Cortex of kidney (tissue), 1 donor: ENCODE measurements at places on chromosomes 6 and 20.

- no peak for DNase-seq
Observed at GRCh38 chr6:22141241-22141745, 155.5 kb downstream of the PRL start.

DNA sequence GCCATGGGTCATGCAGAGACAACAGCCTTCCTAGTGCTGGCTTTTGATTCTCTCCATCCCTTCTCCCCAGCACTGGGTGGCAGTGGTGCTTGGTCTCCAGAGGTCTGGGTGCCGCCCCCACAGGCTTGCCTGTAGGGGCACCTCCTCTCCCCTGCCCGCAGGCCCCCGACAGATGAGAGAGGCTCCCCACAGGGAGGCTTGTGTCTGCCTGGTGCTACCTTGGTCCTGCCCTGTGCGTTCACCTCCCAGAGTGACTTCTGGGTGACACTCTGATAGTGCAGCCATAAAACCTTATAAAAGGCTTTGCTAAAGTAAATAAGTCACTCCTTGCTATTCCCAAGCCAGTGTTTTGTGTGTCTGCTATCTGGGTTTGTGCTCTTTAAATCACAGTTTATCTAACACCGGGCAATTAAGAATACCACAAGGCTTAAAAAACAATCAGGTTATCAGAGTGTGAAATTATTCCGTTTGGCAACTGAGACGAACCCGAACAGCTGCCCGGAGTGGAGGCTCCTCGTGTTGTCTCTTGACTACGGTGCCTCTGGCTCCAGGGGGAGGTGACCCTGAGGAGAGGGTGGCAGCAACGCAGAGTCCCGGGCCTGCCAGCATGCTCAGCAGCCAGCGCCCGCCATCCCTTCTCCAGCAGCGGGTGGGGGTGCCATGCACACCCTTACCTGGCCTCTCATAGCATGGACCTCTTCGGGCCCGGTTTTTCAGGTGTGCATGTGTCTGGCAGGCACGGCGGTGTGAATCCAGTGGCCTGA is 5.4 kb upstream of the C20orf204 start:
- DNase-seq, result no peak

- no peak for DNase-seq
Observed at GRCh38 chr20:50276119-50277063, 85.8 kb downstream of the CEBPB start.

DNA sequence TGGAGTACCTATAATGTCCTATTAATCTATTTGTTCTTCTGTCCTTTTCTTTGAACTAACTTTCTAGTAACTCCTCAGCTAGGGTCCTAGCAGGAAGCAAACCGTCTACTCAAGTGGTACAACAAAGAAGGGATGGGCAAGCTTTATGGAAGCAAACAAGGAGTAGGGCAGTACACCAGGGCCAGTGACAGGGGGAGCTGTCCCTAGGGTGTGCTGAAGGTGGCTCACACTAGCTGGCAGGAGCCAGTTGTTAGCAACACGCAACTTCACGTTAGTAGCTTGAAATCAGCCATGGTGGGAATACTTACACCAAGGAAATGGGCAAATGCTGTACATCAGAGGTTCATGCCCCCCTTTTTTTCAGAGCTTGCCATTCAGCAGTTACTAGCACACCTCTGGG is 74.0 kb upstream of the EYA2 start:
- DNase-seq, result no peak

- no peak for DNase-seq
Observed at GRCh38 chr6:151009576-151009975, 144.1 kb downstream of the MTHFD1L start.

DNA sequence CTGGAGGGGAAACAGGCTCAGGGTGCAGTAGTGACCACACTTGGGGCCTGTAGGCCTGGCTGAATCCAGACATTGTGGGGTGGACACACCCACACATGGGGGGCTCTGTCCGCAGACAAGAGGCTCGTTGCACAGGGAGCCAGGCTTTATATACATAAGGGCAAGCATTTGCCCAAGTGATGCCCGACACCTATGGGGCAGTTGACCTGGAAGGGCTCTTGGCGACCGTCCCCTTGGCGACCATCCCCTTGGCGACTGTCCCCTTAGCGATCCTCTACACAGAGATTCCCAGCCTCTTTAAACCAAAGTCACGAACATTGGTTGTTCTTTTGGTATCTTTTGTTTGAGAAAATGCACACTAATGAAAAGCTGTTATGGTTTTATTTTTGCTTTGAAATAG is 2.7 kb downstream of the TOX2 start:
- DNase-seq, result no peak

- DNase-seq, result no peak
Observed at GRCh38 chr6:14224359-14225103, 107.0 kb downstream of the CD83 start.

DNA sequence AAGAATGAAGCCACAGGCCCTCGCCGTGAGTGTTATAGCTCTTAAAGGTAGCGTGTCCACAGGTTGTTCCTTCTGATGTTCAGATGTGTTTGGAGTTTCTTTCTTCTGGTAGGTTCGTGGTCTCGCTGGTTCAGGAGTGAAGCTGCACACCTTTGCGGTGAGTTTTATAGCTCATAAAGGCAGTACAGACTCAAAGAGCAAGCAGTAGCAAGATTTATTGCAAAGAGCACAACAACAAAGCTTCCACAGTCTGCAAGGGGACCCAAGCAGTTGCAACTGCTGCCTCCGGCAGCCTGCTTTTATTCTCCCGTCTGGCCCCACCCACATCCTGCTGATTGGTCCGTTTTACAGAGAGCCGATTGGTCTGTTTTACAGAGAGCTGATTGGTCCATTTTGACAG is 5.2 kb downstream of the HIVEP1 start:
- DNase-seq, result no peak

DNA sequence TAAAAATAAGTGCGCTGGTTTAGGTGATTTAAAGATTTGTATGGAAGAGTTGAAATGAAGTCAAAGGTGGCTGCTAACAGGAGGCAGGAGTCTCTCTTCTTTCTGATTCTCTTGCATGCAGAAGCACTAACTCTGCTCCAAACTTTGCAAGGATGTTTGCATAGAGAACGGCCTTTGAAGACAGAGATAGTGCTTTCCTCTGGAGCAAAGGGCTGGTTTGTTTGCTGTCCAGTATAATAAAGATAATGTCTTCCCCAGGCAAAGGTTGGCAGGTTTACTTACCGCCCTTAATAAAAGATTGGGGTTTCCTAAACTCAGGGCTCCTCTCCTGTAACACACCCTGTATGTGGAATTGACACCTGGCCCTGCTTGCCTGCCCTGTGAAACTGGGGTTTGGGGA is 210.6 kb upstream of the RREB1 start:
- no peak for DNase-seq

- no peak for DNase-seq
Observed at GRCh38 chr6:11495565-11496145, 41.9 kb upstream of the TMEM170B start.

- no peak for DNase-seq
Observed at GRCh38 chr6:38233161-38233791, 406.5 kb downstream of the BTBD9 start.

DNA sequence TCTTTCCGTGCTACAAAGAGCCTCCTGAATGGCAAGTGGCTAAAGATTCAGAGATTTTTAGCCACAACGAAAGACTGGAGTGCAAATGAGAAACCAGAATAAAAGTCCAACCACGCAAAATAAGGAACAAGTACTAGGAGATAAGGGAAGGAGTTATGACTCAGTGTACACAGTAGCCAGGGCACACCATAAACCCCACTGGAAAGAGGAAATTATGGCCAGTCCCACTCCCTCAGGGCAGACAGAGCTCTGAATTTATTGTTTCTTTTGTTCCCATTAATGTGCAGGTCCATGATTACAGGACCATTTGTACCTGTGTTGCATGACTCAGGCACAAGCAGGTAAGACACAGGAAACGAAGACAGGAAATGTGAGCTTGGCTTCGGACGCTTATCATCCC is 150.3 kb upstream of the PREP start:
- no peak for DNase-seq

- no peak for DNase-seq
Observed at GRCh38 chr6:135537741-135538301, 40.3 kb upstream of the AHI1 start.

- no peak for DNase-seq
Observed at GRCh38 chr20:3330046-3330741, 77.3 kb downstream of the DNAAF9 start.

GRCh38 chr6:34246249-34246562 is 2.6 kb downstream of the SMIM29 start:
- DNase-seq, result no peak

DNA sequence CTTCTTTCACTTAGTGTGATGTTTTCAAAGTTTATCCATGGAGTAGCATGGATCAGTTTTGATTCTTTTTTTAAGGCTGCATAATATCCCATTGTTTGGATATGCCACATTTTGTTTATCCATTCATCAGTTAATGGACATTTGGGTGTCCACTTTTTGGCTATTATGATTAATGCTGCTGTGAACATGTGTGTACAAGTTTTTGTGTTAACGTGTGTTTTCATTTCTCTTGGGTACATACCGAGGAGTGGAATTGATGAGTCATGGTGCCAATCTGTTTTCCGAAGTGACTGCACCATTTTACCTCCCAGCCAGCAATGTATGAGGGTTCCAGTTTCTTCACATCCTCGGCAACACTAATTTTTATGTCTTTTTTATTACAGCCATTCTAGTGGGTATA is 78.4 kb upstream of the CCDC28A start:
- no peak for DNase-seq

GRCh38 chr6:150527100-150527499 is 72.6 kb upstream of the PLEKHG1 start:
- DNase-seq, result no peak

GRCh38 chr20:62760471-62760855 is 35.8 kb upstream of the MRGBP start:
- no peak for DNase-seq

- no peak for DNase-seq
Observed at GRCh38 chr20:45300961-45301360, 5.7 kb upstream of the RBPJL start.

- DNase-seq, result no peak
Observed at GRCh38 chr6:148306286-148306685, 36.4 kb upstream of the SASH1 start.

DNA sequence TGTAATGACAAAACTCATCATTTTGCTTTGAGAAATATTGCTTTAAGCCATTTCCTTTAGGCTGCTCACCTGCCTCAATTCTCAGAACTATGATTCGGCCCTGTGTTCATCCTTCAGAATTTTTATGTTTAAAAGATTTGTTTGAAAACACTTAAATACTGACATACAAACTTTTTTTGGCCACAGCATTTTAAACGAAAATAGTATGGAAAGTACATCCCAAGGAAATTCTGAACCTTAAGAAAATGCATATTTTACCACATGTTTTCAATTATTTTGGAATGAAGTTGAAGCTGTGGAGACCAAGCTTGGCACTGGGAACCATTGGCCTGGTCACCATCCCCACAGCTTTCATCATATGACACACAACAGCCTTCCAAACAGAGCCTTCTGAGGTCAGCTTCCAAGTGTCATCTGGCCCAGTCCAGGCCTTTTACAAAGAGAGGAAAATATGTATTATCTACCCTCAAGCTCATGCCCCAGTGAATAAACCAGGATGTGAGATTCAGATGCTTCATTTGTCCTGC is 83.3 kb downstream of the SOD2 start:
- no peak for DNase-seq

GRCh38 chr6:136576821-136577220 is 26.6 kb upstream of the MAP7 start:
- DNase-seq, result no peak

DNA sequence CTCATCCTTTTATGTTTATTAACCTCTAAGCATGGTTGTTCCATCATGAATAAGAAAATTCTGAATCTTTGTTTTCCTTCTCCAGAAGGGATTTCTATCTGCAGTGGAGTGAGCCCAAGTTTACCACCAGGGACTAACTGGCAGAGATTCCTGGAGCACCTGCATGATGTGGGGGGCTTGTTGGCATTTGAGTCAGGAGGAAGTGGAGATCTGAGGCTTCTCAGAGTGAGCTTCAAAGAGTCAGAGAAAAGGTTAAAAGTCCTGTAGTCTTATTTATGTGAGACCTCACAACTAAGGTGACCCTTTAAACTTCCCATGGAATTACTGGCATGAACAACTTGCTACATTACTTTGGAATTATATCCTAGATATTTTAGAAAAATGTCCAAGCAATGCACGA is 138.1 kb upstream of the SLC24A3 start:
- no peak for DNase-seq
